ENCODE measurements at places on chromosomes 11 and 22.

GRCh38 chr11:85643191-85643614 is 4.6 kb upstream of the TMEM126A start:
- DNase-seq, result no peak

- DNase-seq, result no peak
Measured at GRCh38 chr11:74754507-74755252, 6.0 kb downstream of the RNF169 start.

GRCh38 chr11:103266167-103266831 is 157.1 kb downstream of the DYNC2H1 start:
- DNase-seq, result no peak

GRCh38 chr11:10674440-10674855 is 19.1 kb downstream of the IRAG1 start:
- DNase-seq, result no peak

All from Jurkat, Clone E6-1 (cell line).